ENCODE measurements at places on chromosomes 7 and 10.
A peak's percentile ranks its signal among the peaks of the same experiment; 100 is the strongest.

DNA sequence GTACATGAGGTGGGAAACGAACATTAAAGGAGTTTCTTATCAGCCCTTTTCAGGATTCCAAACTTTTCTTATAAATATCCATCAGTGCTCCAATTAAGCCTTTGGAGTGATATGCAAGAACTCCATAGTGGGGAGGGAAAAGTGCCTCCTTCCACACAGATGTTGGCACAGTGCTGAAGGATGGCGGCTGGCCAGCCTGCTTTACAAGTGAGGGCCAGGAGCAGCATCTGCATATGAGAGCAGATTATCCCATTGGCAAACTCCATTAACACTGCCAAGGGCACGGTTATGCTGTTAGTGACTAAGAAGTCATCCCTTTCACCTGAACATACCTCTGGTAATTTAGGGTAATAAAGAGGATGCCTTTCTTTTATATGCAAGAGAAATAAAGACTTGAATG, 543.1 kb downstream of the CNTNAP2 start:
- DNase-seq = no peak

- no peak for DNase-seq
Observed at GRCh38 chr10:110829721-110830410, 41.9 kb upstream of the PDCD4 start.

DNA sequence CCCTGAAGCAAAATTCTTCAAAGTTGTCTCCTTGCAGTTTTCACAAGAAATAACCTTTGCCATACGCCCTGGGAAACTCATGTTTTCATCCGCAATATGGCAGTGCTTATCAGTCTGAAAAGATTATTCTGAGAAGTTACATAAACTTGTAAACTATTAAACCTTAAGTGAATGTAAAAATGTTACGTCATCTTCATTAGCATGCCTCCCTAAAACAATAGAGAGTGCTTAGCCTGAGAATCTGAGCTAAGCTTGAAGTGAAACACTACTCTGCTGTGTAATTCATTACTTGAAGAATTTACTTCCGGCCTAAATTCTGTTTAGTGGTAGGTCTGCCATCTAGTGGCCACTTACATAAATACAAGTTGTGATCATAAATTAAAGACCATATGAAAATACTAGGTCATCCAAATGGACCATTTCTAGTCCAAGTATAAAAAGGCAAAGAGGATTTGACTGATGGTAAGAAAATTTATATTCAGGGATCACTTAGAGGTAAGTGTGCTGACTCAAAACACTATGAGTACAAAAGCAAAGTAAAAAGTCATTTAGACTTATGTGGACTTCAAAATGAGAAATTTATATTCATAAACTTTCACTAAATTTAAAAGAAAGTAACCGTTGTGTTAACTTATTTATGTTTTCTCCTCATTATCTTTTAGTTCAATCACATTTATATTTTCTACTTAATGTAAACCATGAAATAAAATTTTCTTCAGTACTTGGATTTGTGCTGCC, 745.1 kb upstream of the LRRTM3 start:
- peak; percentile 11 for DNase-seq

GRCh38 chr7:33079763-33080690, 17.5 kb upstream of the NT5C3A start:
- DNase-seq = no peak

GRCh38 chr10:110759523-110759922, 112.2 kb upstream of the PDCD4 start:
- no peak for DNase-seq

- DNase-seq = no peak
Observed at GRCh38 chr10:93346108-93346507, 136.0 kb downstream of the MYOF start.

DNA sequence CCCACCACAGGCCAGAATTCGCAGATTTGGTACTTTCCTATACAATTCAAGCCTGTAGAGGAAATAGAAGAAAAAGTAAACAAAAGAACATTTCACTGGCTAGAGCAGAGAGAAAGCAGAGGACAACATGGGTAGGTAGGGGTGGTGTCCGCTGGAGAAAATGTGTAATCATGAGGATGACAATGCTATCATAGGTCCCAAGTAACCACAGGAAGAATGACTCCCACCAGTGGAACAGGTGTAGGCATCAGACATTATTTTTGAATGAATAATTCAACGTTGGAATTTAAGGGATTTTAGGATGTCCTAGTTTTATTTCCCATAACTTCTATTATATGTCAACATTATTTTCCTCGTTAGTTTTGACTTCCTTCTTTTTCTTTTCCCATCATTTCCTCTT, 248.9 kb downstream of the DGKI start:
- no peak for DNase-seq

DNA sequence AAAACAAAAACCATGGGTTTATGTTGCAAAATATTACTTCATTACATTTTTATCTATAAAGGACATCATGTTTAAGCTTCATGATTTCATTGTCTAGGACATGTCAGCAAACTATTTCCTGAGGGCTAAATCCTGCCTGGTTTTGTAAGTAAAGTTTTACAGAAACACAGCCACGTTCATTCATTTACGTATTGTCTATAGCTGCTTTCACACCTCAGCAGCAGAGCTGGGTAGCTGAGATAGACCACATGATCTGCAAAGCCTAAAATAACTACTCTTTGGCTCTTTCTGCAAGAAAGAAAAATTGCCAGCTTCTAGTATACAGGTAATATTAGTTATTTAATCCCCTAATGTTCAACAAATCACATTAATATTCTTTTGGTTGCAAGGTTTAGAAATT, 12.7 kb upstream of the PIP4K2A start:
- DNase-seq = no peak

DNA sequence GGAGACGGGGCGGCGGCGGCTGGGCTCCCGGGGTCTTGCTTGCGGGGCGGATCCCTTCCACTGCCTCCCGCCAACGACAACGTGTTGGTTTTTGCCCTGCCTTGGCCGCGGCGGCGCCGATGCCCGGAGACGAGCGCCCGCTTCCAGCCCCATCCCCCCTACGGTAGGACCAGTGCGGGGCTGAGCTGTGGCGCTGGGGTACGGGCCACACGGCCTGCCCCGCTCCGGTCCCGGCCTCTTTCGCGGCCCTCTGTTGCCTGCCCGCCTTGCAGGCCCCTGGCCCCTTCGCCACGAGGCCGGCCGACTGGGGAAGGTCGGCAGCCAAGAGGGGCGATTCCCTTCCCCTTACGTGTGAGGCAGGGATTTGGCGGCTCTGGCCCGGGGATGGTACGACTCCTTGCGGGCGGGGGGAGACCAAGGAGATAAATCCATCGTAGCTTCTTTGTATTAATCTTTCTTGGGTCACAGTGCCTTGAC, 488 bp downstream of the EIF4H start:
- peak; percentile 67 for DNase-seq

DNA sequence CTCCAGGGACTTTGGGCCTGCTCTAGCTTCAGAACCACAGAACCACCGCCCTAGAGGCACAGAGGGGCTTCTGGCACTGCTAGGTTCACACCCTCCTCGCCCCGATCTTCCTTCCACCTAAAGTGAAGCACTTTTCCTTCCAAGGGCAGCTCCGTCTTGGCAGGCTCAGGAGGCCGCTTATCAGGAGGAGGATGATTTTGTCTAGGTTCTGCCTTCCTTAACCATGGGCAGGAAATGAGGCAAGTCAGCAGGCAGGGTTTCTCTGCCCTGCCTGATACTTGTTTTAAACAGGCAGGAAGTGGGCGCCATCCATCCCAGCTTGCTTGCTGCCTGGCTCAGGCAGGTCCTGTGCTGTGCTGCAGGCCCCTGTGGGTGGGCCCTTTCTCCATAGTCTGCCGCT, 8.3 kb upstream of the ATP6V0E2 start:
- DNase-seq = peak; percentile 77

GRCh38 chr7:75866489-75867389, 12.1 kb upstream of the RHBDD2 start:
- peak; percentile 69 for DNase-seq

- peak; percentile 34 for DNase-seq
Observed at GRCh38 chr10:35379226-35380137, 43.2 kb downstream of the CCNY start.

GRCh38 chr7:104366390-104366789, 38.0 kb downstream of the LHFPL3 start:
- DNase-seq = no peak

DNA sequence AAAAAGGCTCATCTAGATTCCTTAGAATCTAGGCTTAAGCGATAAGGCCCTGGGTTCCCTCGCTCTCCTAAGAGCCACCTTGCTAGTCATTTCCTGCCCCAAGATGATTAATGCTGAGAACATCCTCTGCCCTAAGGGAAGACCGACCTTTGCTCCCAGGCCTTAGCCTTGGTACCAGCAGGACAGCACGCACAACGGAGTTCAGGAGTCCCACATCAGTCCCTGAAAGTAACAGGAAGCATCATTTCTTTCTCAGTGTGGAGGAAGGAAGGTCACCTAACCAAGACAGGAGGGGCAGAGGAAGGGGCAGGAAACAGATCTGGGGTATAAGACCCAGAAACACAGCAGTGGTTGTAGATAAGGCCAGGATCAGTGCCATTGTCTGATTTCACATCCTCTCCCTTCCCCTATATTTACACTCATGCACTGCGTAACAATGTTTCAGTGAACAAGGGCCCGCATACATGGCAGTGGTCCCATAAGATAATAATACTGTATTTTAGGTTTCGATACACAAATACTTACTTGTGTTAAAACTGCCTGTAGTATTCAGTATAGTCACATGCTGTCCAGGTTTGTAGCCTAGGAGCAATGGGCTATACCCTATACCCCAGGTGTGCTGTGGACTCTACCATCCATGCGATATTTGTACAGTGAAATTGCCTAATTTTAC, 8.1 kb upstream of the FAM107B start:
- peak; percentile 17 for DNase-seq

DNA sequence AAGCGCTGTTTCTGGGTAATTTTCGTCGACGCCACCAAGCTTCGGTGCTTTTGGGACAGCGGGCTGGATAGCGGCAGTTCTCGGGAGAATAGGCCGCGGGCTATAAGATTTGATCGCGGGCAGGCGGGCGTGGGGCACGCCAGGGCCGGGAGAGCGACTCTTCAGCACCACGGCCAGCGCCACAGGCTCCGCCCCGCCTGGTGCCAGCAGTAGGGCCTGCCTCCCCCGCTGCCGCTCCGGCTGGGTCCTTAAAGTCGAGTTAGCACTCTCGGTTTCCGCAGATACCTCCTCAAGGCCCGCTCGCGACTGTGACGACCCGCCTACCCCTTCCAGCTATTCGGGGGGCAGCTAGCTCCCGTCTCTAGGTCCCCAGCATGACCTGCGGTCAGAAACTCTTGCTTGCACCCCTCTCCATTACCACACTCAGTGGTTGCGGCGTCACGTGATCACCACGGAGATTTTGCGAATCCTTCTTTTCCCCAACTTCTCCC, 9.4 kb downstream of the NXPH1 start:
- DNase-seq = peak; percentile 82

GRCh38 chr7:100612730-100613390, 520 bp downstream of the MOSPD3 start:
- DNase-seq = peak; percentile 51

DNA sequence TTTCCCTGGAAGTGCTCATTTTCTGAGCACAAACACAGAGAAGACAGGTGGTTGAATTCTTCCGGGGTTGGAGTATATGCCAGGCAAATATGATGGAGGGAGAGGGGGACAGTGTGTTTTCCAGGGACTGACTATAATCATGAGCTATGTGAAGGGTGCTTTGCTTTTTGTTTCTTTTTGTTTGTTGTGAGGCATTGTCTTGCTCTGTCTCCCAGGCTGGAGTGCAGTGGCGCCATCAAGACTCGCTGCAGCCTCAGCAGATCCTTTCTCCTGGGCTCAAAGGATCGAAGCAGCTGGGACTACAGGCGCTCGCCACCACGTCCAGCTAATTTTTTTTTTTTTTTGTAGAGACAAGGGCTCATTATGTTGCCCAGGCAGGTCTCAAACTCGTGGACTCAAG, 47.3 kb upstream of the CPN1 start:
- DNase-seq = no peak

DNA sequence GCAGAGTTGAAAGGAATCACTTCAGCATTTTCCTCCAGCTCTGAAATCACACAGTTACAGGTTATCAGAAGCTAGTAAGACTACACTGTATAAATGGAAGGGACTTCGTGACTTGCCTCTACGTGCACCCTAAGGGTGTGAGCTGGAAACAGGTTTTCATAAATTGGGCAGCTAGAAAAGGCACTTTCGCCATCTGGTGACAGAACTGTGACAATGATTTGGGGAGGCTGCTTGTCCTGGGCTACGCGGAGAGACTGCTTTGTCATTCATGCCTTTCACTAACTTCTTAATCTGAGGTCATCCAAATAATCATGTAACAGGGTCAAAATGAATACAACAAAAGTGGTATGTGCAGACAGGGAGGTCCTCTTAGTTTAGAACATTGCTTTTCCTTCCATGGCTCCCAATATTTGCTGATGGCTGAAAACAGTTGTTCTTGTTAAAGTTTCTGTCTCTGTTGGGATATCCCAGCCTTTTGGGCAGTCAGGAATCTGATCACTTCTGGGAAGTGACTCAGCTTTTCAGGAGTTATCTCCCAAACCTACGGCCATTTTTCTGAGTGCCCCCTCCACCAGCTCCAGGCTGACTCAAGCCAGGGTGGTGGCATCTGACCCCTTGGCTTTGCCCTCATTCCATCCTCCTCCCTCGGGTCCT, 17.8 kb downstream of the VWC2 start:
- peak; percentile 32 for DNase-seq

DNA sequence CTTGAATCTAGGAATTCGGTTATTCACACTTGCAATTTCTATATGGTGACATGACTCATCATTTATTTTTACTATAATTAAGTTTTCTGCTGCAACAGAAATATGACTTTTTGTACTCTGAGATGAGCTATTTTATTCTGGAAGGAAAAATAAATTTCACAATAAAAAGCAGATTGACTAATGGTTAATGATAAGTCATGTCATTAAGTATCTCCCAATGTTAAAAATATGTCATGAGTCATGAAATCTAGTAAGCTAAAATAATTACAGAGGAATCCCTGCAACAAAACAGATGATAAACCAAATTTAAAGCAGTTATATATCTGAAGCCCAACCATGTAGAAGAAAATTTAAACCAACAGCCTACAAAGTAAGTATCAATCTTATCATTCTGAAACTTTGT, 149.2 kb downstream of the CACNA2D1 start:
- no peak for DNase-seq
